ENCODE measurements at places on chromosomes 7 and 10.

DNA sequence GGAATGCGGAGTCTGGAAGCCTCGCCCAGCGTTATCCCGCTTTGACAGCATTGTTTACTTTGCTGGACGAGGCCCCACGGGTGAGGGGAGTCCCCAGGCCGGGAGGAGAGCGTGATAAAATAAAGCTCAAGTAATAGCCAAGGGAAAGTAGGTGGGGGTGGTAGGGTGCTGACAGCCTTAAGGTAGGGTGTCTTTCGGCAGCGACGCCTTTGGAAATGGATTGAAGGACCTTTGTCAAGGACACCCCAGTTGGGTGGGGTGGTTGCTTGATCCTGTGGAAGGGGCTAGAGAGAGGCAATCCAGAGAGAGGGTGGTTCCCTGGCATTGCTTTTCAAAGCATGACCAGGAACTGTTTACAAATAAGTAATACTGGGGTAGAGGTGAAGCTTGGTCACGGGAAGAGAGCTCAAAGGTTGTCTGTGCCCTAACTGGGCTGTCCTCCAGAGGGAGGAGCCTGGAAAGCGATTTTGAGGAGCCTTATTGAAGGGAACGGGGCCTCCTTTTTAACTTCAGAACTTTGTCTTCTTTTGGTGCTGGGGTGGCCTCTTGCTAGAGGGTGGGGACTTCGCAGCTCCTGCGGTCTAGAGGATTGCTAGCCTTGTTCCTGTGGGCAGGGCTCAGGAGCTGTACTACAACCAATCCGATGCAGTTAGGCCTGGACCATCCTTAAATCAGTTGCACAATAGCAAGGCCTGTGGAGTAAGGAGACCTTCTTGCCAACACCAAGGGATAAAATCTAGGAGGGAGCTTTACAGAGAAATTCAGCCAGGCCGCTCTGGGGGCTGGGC is 1.3 kb downstream of the EIF4EBP2 start:
- DNase-seq = peak; percentile 93

- no peak for DNase-seq
Measured at GRCh38 chr7:40645197-40645596, 510.4 kb downstream of the SUGCT start.

DNA sequence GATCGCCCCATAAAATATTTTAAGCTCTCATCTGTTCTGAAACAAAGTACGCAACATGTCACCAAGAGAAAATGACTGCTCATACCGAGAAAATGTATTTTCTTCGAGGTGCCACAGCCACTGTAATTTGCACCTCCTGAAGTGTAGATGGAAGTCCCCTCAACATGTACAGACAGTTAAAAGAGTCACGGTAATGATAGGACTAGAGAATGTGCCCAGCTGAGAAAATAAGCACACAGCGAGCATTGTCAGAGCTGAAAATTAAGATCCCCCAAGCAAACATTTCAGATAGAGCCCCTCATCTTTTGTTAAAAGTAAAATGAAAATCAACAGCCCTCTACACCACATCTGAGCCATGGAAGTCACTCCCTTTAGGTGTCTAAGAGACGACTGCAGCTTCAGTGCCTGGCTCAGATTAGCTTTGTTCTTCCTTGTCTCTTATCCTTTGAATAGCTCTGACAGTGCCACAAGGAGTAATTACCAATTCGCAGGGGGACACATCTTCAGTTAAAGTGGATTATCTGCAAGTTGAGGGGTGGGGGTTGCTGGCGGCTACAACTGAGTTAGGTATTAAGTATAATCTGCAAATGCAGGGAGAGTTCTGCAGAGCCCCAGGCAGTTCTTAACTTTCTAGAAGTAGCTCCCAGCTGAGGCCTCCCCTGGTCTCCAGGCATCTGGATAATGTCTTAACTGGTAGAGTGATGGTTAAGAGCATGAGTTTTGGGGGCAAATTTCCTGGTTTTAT is 222.7 kb upstream of the C7orf33 start:
- DNase-seq = no peak

- no peak for DNase-seq
Measured at GRCh38 chr7:76292213-76292573, 10.3 kb upstream of the HSPB1 start.

DNA sequence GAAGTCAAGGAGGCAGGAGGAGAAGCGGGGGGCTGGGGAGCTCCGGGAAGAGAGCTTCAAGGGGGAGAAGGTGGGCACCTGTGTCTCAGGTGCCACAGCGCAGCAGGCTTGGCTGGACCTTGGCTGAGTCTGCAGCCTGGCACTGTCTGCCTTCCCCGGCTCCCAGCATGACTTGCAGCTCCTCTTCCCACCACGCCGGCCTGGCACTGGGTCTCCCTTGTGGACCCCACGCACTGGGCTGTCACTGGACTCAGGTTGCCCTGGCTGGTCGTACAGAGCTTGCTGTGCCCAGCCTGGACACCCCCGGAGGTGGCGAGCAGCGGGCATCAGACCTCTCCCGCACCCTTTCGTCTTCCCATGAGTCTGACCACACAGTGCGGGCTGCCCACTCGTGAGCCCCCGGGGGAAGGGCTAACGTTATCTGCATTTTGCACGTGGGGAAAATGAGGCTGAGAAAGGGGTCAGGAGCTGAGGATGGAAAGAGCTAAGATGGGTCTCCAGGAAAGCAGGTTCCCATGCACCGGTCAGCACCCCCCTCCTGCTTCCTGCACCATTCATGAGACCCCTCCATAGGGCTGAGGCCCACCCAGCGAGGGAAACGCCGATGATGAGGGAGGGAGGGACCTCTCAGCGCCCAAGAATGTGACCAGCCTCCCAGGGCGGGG is 40.3 kb upstream of the PSMG3 start:
- no peak for DNase-seq

DNA sequence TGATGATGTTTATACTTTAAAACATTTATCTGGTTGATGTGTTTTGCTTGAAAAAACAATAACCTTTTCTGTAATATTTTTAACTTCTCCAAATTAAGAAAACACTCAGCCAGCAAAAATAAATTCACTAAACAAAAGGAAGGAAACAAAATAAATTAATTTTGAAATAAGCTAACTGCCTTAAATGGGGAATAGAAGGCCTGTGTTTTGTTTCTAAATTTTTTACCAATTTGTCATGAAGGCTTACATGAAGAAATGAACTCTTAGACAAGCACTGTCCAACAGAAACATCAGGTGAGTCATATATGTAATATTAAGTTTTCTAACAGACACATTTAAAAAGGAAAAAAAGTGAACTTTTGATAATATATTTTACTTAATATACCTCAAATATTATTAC is 68.5 kb downstream of the LRRN3 start:
- DNase-seq = peak; percentile 28

DNA sequence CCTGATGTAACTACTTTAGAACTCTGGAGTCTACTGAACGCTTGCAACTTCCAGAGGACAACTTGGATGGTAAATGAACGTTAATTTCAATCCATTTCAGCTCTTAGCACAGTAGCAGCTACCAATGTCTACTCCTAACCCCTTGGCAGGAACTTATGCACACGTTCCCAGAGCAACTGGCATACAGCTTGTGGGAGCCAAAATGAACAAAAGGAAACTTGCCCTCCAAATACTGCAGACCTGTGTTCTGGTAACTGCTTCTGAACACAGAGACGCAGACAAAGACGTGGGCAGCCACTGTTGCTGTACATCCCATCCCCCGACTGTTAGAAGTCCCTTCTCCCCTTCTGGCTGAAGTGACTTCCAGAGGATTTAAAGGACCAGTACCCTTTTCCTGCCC is 61.3 kb downstream of the XPNPEP1 start:
- DNase-seq = no peak

DNA sequence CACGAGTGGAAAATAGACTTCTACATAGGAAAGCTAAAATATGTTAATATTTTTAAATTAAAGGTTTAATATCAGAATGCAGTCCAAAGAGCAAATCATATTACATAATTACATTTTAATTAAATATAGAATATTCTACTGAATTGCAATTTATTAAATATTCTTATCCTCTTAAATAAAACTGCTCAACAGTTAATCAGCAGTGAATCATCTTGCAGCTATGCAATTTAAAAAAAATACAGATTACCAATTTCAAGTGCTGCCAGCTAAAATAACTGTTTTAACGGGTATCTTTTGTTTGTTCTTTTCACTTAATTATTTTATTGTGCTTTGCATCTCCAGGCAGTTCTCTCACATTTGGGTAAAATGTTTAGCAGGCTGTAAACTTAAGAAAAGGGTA is 82.2 kb downstream of the ZNRF2 start:
- DNase-seq = no peak

DNA sequence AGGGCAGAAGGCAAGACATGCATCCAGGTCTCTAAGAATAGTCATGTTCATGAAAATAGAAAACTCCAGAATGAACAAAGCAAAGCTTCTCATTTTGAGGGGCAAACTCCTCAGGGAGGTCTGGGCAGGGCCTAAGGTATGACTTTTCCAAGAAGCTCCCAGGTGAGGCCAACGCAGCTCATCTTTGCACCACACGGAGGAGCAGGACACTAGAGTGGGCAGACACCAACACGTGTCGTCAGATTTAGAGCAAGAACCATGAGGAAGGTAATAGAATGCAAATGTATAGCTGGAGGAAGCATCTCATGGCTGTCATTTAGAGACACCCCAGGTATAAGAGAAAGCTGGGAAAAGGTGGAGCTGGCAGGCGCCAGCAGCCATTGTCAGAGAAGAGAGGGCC is 95.7 kb downstream of the WDFY4 start:
- DNase-seq = no peak

GRCh38 chr10:80684259-80684658 is 146.6 kb downstream of the SH2D4B start:
- no peak for DNase-seq

DNA sequence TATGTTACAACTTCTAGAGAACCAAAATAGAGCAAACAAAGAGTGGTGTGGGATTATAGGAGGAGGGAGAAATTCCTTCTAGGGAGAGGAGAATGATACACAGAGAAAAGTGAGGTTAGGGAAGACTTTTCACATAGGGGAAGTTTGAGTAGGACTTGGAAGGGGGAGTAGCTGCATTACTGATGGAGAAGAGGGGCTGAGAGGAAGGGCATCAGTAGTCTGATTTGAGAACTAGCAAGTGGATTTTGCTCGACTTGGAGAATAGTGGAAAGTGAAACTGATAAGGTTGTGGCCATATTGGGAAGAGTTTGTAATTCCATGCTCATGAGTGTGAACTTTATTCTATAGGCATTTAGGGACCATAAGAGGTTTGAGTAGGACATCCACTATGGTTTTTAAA is 6.1 kb downstream of the NRF1 start:
- no peak for DNase-seq

DNA sequence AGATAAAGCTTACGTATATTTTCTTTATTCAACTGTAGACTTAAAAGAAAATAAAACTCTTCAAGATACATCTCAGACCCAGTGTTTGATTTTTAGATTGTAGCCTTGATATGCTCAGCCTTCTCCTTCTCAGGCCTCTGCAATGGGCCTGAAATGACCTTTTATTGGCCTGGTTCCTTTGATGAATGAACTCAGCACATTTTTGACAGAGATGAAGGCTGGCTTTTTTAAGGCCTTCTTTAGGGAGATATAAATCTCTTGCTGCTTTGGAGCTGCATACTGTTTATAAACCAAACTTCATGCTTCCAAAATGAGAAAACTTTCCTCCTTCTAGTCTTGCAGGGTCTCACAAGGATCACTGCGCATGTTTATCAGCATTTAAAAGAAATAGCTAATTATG is 1049.8 kb downstream of the LRMDA start:
- DNase-seq = no peak

GRCh38 chr10:11345224-11346054 is 266.0 kb downstream of the USP6NL start:
- DNase-seq = no peak

DNA sequence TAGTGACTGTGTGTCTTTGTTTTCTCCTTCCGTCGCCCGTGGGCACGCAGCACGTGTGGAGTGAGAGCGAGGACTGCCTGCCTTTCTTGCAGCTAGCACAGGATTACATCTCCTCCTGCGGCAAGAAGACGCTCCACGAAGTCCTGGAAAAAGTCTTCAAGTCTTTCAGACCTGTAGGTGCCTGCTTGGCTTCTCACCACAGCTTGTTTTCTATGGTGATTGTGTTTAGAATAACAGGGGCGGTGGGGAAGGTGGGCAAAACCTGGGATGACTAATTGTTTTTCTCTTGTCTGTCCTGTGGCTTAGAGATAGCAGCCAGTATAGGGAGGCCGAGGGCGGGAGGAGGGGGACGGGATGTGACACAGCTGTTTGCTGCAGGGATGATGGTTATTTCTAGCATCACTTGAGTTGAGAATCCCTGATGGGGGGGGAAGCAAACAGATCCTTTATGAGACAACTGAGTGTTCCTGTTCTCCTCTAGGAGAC is 11.4 kb downstream of the MTURN start:
- no peak for DNase-seq

GRCh38 chr10:12750526-12751201 is 250.8 kb downstream of the CCDC3 start:
- no peak for DNase-seq

GRCh38 chr7:158262284-158263109 is 325.1 kb downstream of the PTPRN2 start:
- no peak for DNase-seq

GRCh38 chr7:22419488-22419887 is 62.5 kb upstream of the RAPGEF5 start:
- DNase-seq = no peak

DNA sequence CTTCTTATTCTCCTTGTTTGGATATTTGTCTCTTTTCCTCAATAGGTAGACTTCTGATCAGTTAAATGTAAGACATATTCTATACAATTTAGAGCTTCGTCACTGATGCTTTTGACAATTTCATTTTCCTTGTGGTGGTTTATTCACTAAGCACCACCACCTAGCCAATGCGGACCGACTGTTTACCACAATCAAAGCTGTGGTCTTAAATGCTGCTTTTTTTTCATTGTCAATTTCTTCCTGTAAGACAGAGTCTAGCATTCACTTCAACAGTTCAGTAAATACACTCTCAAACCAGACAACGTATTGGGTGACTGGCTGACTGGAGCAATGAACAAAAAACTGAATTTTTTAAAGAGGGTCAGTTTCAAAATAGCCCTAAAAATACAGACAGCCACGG is 239.0 kb downstream of the DNAJB6 start:
- no peak for DNase-seq

DNA sequence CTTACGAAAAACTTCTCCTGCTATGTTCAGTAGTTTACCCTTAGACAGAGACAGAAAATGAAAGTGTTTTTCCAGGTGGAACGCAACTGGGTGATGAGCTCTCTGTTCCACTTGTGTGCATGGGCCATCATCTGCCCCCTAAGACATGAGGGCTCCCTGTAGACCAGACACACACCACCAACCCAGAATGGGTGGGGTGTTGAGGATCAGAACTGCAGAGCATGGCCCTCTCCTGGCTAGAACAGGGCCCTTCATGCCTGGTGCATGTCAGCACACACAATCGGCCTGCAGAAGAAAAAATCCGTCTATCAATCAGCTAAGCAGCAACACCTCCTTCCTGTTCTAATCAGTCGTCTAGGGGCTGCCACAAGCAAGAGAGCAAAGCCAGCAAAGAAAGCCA is 186.2 kb upstream of the INHBA start:
- no peak for DNase-seq

DNA sequence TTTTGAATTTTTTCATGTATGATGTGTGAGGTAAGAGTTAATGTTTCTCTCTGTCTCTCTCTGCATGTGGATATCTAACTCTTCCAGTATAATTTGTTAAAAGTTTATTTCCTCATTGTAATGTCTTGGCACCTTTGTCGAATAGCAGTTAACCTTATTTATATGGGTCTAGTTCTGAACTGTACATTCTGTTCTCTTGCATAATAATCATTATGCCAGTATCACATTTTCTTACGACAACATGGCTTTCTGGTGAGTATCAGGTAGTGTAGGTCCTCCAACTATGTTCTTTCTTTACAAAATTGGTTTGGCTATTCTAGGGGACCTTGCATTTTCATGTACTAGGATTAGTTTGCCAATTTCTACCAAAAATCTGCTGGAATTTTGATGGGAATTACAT is 337.0 kb upstream of the FZD8 start:
- DNase-seq = no peak
